ENCODE measurements at places on chromosomes 7 and 10. TPM values are rescaled to one million over a fixed set of nuclear protein-coding genes. Genes with fewer than 3 reads are reported as not detected.

SRRM3 gene
- not detected for total RNA-seq

EVX1 gene
- 0.21 TPM for total RNA-seq

GRCh38 chr7:158827411-158828132 lies 1.7 kb downstream of the ESYT2 start:
- no peak for DNase-seq

DNA sequence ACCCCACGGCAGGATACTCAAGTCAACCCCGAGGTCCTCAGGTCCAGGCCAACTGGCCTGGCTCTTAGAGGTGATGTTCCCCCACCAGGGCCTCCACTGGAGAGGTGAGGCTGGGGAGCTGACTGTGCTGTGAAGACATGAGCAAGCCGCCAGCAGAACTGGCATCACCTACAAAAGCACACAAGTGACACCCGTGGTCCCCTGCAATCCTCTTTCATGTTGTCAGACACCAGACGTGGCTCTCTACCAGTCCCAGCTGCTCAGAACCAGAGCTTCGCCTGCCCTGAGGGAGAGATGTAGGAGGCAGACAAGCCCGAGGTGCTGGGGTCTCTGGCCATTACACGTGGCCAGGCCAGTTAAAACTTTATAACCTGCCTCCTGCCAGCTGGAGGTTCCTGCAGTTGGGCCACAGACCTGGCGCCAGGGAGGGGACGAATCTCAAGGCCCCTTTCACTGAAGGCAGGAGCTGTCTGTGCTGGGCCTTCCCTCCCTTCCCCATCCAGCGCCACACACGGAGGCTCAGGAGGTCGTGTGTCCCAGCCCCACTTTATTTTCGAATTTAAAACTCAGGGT lies 2.2 kb downstream of the COMTD1 start:
- DNase-seq, result no peak

- no peak for DNase-seq
Measured at GRCh38 chr10:42973870-42974692, 102.8 kb upstream of the RET start.

GRCh38 chr10:110426294-110427181 lies 71.2 kb upstream of the DUSP5 start:
- DNase-seq, result no peak

GRCh38 chr10:12243864-12244620 lies 48.1 kb downstream of the CDC123 start:
- no peak for DNase-seq

GRCh38 chr7:141483044-141483443 lies 68.2 kb upstream of the AGK start:
- DNase-seq, result no peak

GRCh38 chr10:61640856-61641255 lies 21.9 kb upstream of the CABCOCO1 start:
- DNase-seq, result no peak

Measured in T-helper 17 cell (primary cell).